ENCODE measurements at places on chromosomes 5 and 9.

GRCh38 chr9:101787891-101788290 lies 49.4 kb upstream of the GRIN3A start:
- no peak for DNase-seq

- DNase-seq = no peak
These were observed 13.2 kb upstream of the LNPEP start for GRCh38 chr5:96922499-96923244.

GRCh38 chr9:123064716-123065115 lies 31.2 kb downstream of the GPR21 start:
- DNase-seq = no peak

DNA sequence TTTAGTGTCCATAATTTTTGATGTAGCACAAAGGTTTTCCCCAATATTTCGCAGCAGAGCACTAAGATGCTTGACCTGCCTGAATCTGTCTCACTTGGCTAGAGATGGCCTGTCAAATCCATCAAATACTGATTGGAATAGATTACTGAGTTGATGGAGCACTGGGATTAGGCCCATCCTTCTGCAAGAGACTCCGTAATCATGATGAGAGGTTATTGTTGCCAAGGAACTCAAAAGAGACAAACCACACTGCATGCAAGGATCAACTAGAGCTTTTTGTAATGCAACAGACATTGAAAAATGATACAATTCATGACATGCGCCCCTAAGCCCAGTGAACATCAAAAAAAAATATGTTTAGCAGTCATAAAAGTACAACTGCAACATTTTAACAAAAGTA lies 585.3 kb upstream of the GRAMD2B start:
- DNase-seq = no peak

DNA sequence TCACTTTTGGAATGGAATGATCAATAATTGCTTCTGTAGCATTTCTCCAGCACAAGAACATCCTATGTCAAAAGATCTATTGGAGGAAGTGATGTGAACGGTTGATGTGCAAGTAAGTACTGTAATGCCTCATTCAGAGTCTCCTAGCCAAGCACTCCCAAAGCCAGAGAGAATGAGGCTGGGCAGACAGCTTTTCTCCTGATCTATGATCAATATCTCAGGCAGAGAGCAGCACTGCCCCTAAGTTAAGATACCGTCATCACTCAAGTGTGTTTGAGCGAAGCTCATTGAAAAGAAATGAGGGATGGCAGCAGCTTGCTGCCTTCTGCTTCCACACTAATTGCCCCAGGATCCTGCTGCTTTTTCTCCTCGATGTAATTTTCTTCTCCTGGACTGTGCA lies 324.1 kb upstream of the GRAMD2B start:
- no peak for DNase-seq

- no peak for DNase-seq
These were observed 8.6 kb upstream of the ARHGEF37 start for GRCh38 chr5:149572576-149573231.

- no peak for DNase-seq
These were observed 111.6 kb downstream of the ZNF608 start for GRCh38 chr5:124634741-124635323.

DNA sequence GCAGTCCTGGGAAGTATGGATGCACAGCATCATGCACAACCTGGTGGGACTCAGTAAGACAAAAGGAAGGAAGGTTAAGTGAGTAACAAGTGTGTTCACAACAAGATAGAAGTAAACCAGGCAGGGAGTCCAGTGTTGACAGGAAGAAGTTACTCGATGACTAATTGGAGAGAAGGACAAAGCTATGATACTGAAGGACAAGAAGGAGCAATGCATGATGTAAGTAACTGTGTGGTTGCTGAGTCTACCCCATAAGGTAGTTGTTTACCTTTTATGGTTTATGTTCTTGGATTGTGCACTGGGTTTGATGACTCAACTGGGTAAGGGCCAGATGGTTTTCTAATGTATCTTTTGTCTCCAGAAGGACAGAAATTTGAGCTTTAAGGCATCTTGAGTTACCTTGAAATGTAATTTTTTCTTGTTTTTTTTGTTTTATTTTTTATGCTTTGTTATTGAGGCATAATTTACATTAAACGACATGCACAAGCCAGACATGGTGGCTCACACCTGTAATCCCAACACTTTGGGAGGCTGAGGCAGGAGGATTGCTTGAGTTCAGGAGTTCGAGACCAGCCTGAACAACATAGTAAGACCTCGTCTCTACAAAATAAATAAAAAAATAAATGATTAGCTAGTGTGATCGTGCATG lies 89.2 kb upstream of the CAST start:
- no peak for DNase-seq

DNA sequence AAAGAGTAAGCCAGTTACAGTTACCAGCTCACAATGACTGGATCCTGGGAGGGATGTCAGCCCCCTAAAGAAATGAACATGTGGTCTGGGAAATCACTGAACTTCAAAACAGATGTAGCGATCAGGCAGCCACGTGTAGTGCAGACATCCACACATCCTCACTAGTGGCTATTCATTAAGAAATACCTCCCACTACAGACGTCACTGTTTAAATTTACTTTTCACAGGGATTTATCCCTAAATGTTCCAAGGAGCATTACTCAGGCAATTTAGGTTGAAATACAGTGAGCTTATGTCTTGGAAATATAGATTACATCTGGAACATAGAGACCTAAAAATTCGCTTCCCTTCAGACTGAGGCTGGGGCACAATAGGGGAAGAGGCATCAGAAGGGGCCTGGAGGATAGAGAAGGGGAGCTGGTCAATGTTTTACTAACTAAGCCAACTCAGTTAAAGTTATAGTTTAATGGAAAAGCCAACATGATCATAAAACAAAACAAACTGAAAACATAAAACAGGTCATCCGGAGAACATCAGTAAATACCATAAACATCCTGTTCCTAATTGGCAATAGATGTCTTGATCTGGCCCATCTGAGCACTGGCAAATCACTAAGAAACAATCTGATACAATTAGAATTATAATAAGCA lies 92.3 kb downstream of the FANCC start:
- DNase-seq = no peak
